ENCODE measurements at places on chromosomes 7 and 10. TPM values are rescaled to one million over a fixed set of nuclear protein-coding genes. Genes with fewer than 3 reads are reported as not detected.

The SKAP2 gene
- 113 TPM for total RNA-seq

DNA sequence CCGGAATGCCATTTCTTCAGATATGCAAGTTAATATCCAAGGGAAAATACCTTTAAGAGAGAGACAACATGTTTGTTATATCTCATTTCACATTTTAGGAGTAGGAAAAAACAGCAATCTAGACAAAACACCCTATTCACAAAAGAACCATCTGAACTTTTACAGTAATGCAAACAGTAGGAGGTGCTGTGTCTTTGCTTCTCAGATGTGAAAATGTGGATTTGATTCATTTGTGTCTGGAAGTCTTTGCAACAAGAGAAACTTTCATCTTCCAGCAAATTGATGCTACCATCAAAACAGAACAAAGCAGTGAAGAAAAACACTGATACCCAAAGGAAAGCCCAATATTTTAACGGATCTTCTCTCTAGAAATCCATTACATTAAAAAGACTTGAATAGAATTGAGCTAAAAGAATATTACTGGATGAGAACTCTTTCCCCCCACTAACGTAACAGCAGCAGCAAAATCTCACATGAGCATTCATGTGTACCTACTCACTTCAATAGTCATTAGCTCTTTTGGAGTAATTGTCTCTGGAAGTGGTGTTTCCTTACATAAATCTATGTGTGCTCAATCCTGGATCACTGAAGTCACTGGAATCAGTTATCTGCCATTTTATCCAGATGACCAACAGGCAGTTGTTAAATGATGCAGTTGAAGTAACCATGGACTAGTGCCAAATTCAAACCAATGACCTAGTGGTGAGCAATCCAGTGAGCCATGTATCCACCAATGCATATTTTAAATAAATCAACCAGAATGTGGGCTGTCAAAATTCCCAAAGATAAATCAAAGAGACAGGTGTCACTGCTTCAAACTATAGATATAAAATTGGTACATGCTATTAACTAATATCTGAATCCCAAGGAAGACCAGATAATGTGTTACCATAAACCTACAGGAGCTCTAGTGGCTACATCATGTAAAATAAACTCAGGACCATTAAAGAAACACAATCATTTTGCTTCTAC, 1.8 kb downstream of the SEMA3C start:
- peak; percentile 92 for DNase-seq

The RRP12 gene
- 10.2 TPM for total RNA-seq

- DNase-seq = no peak
These were observed 174.4 kb downstream of the MDFIC start for GRCh38 chr7:115096262-115096661.

The AKR1C2 gene
- 0.49 TPM for total RNA-seq

The CHN2 gene
- total RNA-seq = not detected

The GUSB gene
- total RNA-seq = 52.8 TPM

The TFR2 gene
- total RNA-seq = 1.6 TPM

The VSTM4 gene
- not detected for total RNA-seq

GRCh38 chr7:138008588-138009349, 6.9 kb upstream of the CREB3L2 start:
- DNase-seq = peak; percentile 75

DNA sequence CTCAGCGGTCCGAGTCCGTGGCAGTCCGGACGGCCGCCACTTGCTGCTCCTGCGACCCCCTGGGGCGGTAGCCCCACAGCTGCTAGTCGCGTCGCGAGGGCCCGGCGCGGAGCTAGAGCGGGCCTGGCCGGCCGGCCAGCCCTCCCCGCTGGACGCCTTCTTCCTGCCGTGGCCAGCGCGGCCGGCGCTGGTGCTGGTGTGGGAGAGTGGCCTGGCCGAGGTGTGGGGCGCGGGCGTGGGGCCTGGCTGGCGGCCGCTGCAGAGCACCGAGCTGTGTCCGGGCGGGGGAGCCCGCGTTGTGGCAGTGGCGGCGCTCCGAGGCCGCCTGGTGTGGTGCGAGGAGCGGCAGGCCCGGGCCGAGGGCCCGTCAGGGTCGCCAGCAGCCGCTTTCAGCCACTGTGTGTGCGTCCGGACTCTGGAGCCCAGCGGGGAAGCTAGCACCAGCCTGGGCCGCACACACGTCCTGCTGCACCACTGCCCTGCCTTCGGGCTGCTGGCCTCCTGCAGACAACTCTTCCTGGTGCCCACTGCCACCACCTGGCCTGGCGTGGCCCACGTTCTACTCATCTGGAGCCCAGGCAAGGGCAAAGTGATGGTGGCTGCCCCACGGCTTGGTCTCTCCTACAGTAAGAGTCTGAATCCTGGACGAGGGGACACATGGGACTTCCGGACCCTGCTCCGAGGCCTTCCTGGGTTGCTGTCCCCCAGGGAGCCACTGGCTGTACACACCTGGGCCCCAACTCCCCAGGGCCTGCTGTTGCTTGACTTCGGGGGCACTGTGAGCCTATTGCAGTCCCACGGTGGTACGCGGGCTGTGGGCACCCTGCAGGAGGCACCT, 631 bp downstream of the HPS6 start:
- peak; percentile 50 for DNase-seq

GRCh38 chr10:47176206-47176902, 123.6 kb upstream of the GDF10 start:
- DNase-seq = no peak
